ENCODE measurements at places on chromosomes 7 and 10. TPM values are rescaled to one million over a fixed set of nuclear protein-coding genes. Genes with fewer than 3 reads are reported as not detected.

GRCh38 chr10:127905001-127905847, 1.7 kb upstream of the PTPRE start:
- no peak for DNase-seq

GIMAP2 gene
- total RNA-seq = 9.6 TPM

GNB2 gene
- 283 TPM for total RNA-seq

LBX1 gene
- total RNA-seq = not detected

DNA sequence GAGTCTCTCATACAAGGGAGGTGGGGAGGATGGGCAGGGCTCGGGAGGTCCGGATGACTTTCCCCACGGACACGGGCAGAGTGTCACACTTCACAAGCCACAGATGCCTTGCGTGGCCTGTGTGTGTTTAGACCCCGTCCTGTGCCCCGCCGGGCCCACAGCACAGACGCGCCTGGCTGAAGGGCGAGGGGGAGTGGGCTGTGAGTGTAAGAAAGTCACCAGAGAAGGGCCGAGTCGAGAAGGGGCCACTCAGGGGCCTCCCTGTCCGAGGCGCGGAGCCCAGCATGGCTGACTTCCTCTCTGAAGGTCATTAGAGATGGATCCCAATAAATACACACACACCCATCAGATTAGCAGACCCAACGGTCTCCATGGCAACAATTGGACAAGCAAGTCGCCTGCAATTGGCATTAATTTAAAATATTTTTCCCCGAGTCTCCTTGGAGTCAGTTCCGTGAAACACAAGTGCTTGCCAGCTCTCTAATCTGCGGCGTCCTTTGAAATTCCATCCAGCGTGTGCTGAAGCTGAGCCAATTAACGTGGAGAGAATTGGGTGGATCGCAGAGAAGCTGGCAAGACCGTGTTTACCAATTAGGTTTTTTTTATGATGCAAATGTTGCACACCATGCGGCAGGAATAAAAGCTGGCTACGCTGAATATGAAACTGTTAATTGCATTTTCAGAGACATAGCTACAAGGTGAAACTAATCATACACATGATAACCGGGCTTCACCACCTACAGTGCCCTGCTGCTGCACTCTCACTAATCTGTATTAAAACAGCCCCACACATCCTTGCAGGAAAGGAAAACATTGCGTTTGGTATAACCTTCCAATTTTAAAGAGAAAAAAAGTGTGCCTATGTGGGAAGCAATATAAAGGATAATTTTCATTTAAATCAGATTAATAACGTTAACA, 571.2 kb downstream of the PTPRN2 start:
- DNase-seq = no peak
